ENCODE measurements at places on chromosomes 1 and 21.

DNA sequence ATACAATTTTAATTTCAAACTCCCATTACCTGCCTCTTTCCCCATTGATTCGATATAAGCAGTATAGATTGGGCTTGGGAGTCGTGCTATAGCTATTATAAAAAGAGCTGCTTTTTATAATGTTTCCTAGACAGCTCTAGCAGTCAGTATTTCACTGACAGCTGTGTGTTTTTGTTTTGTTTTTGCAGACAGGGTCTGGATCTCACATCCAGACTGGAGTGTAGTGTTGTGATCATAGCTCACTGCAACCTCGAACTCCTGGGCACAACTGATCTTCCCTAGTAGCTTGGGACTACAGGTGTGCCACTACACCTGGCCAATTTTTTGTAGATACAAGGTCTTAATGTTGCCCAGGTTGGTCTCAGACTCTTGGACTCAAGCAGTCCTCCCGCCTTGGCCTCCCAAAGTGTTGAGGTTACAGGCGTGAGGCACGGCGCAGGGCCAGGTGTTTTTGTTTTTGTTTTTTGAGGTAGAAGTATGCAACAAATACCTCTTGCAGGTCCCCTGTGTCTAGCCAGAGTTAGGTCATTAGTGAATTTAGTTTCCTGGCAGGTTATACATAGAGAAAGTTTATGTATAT lies 1.7 kb downstream of the NASP start:
- DNase-seq: no peak

GRCh38 chr21:34535886-34536285 lies 23.9 kb upstream of the KCNE1 start:
- no peak for DNase-seq

GRCh38 chr1:178294654-178295053 lies 200.8 kb downstream of the RASAL2 start:
- DNase-seq: no peak

DNA sequence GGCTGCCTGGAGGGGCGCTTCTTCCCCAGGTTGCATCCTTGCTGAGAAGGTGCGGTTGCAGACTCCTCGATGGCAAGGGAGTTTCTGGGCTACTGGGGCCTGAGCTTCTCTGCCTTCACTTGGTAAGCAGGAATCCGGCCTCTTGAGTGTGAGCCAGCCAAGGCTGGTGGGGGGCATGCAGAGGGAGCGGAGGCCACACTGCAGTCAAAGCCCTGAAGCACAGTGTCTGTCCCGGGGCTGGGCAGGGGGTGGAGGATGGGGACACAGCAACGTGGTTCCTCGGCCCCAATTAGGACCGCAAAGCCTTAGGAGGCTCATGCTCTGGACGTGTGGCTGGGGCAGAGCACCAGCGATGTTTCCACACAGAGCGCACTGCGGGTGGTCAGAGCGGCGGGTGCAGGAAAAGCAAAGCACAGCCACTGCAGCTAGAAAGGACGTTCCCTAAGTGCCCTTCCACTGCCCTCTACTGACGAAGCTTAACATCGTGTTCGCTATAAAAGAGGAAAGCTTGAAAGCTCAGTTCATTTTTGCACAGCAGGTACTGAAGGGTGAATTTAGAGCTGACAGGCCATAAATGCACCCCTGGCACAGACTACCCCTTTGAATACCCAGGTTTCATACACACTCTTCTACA lies 60.7 kb upstream of the COG2 start:
- DNase-seq: no peak

GRCh38 chr1:63635681-63636080 lies 42.5 kb downstream of the PGM1 start:
- DNase-seq: no peak

GRCh38 chr21:16965424-16965823 lies 547.4 kb upstream of the CXADR start:
- no peak for DNase-seq

- DNase-seq: no peak
These were observed 530.8 kb upstream of the BEND5 start for GRCh38 chr1:49307457-49307856.

GRCh38 chr1:31665234-31665878 lies 20.7 kb upstream of the PEF1 start:
- DNase-seq: no peak
